ENCODE measurements at places on chromosomes 7 and 10. TPM values are rescaled to one million over a fixed set of nuclear protein-coding genes. Genes with fewer than 3 reads are reported as not detected.

GRCh38 chr10:89337484-89337883 is 9.7 kb downstream of the IFIT3 start:
- peaks cover 3% of the 10 kb centered on the region for H3K27me3 ChIP-seq
- H3K4me3 ChIP-seq: no peak overlapping the region

Gene MOGAT3
- not detected for total RNA-seq

DNA sequence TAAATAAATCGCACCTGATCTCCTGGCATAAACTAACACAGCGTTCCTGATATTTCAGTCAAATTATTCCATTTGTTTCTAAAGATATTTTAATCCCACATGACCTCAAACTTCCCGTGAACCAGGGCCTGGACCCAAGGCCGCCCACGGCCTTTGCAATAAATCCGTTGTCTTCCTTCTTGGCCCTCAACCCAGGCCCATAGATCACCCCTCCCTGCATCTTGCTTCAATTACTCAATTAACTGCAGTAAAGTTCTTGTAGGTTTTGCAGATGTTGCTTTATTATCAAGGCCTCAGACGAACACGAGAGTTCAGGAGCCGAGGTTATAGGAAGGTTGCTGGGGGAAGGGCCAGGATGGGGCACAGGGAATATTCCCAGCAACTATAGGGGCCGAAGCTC is 249.4 kb downstream of the RAB11FIP2 start:
- H3K4me1 ChIP-seq: no peaks in the 10 kb centered on the region
- H3K27me3 ChIP-seq: peaks cover 3% of the 10 kb centered on the region
- no peak for DNase-seq
- H3K36me3 ChIP-seq: no peaks in the 10 kb centered on the region

Gene HTR7
- total RNA-seq: 13.3 TPM

- H3K27ac ChIP-seq: no peak overlapping the region
- H3K27me3 ChIP-seq: peaks cover 2% of the 10 kb centered on the region
- peaks cover 5% of the 10 kb centered on the region for H3K36me3 ChIP-seq
Observed at GRCh38 chr7:43211286-43211685, 98.8 kb downstream of the HECW1 start.

Gene ITIH2
- total RNA-seq: not detected

Gene PARD3
- total RNA-seq: 22.9 TPM

DNA sequence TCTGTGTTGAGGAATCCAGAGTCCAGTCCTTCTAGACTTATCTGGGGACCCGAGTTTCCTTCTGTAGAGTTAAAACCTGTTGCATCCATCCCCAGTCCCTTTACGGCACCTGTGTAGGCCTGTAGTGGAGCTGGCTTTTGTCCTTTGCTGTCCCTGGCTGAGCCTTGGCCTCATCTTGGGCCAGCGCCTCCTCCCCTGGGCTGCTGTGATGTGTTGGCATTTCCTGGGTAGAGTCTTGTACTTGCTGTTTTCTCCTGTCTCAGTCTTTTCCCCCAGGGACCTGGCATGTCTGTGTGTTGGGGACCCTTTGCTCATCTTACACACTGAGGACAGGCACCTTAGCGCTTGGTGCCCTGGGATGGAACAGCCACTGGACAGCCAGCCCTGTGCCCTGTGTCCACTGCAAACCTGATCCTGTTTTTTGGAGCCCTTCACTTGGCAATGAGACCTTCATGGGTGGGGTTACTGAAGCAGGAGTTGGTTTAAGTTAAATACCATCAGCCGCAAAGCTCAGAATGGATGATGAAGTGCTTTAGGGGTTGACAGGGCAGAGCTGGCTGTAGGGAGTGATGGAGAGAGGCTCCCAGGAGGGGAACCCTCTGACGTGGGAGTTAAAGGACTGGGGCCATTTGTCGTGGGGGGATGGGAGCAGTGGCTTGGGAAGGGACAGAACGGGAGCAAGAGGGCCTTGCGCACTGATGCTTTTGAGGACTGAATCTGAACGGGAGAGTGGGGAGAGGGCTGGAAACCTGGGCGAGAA is 50.9 kb downstream of the CUX1 start:
- no peak for DNase-seq
- H3K36me3 ChIP-seq: no peaks in the 10 kb centered on the region
- H3K27ac ChIP-seq: no peak overlapping the region
- H3K4me1 ChIP-seq: peaks cover 25% of the 10 kb centered on the region
- no peak overlapping the region for H3K4me3 ChIP-seq
- peaks cover 1% of the 10 kb centered on the region for H3K27me3 ChIP-seq

- no peak overlapping the region for H3K4me3 ChIP-seq
- no peaks in the 10 kb centered on the region for H3K27me3 ChIP-seq
- DNase-seq: no peak
- peaks cover 17% of the 10 kb centered on the region for H3K36me3 ChIP-seq
- H3K27ac ChIP-seq: no peak overlapping the region
Observed at GRCh38 chr10:84522612-84523462, 194.4 kb downstream of the CCSER2 start.

DNA sequence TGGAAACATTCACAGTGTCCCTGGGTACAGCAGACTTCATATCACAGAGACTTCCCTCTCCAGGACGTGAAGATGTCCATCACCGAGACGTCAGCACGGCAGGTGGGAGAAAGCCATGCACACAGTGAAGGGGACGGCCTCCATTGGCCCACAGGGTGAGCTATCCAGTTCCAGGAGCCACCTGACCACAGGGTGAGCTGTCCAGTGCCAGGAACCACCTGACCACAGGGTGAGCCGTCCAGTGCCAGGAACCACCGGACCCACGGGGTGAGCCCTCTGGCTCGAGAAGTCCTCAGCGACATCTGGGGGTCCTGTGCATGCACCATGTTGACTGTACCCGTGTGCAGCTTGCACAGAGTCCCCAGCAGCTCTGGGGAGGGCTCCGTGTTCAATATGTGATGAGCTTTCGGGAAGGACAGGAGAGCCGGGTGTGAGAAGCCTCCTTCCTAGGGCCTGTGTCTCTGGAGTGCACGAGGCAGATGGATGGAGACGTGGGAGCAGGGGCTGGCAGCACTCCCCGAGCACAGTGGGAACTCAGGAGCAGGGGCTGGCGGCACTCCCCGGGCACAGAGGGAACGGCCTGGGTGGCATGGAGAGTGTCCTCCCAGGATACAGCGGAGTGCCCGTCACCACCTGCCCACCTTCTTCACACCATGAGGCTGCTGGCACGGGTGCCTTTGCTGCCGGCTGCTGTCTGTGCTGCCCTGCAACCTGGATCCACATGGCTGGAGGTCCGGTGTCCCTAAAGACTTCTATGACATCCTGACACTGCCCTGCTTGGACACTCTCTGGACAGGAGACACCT is 616.2 kb downstream of the DNAJB6 start:
- H3K36me3 ChIP-seq: peaks cover 10% of the 10 kb centered on the region
- H3K4me1 ChIP-seq: peaks cover 3% of the 10 kb centered on the region
- no peak overlapping the region for H3K27ac ChIP-seq
- H3K27me3 ChIP-seq: peaks cover 5% of the 10 kb centered on the region

Gene UCN3
- not detected for total RNA-seq

Gene OR2A12
- total RNA-seq: not detected

Gene ITGA8
- 0.93 TPM for total RNA-seq

GRCh38 chr10:66717231-66717981 is 208.4 kb upstream of the LRRTM3 start:
- no peak overlapping the region for H3K4me3 ChIP-seq
- no peaks in the 10 kb centered on the region for H3K27me3 ChIP-seq
- H3K36me3 ChIP-seq: no peaks in the 10 kb centered on the region
- H3K4me1 ChIP-seq: no peaks in the 10 kb centered on the region
- H3K27ac ChIP-seq: no peak overlapping the region

DNA sequence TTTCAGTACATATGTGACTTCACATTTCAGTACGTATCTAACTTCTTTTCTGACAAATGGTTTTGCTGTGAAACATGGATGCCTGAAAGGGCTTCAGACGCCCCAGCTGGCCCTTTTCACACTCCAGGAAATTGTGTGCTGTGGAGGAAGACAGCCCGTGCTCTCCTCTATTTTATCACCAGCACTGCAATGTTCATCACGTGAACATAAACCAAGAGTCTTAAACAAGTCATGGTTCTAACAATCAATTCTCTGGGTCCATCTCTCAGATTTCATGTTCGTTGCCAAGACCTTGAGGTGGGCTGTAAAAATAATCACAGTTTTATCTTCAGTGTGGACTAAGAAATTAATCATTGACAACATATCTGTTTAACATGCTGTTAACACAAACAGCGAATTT is 141.2 kb downstream of the WDR37 start:
- peaks cover 13% of the 10 kb centered on the region for H3K4me1 ChIP-seq
- no peak overlapping the region for H3K27ac ChIP-seq
- H3K36me3 ChIP-seq: no peaks in the 10 kb centered on the region
- H3K27me3 ChIP-seq: peaks cover 2% of the 10 kb centered on the region
- DNase-seq: no peak

Gene LAMB4
- not detected for total RNA-seq

- H3K4me3 ChIP-seq: no peak overlapping the region
- no peaks in the 10 kb centered on the region for H3K36me3 ChIP-seq
- no peak overlapping the region for H3K27ac ChIP-seq
- H3K4me1 ChIP-seq: no peaks in the 10 kb centered on the region
- DNase-seq: no peak
Observed at GRCh38 chr7:14807507-14807906, 95.0 kb downstream of the DGKB start.

Gene WNT2
- not detected for total RNA-seq

DNA sequence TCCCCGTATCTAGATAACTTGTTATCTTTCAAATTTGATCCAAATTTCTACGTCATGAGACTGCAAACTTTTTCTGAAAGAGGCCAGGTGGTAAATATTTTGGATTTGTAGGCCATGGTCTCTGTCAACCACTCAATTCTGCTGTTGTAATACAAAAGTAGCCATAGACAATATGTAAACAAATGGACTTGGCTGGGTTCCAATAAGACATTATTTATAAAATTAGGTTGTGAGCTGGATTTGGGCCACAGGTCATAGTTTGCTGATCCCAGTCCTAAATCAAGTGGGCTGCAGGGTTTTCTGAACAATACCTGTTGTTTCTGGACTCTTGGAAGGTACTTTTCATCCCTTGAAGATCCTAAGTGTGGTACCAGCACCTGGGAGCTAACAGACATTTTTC is 1178.0 kb downstream of the SORCS1 start:
- DNase-seq: no peak
- H3K27ac ChIP-seq: no peak overlapping the region
- peaks cover 6% of the 10 kb centered on the region for H3K27me3 ChIP-seq

Gene AVPI1
- total RNA-seq: 4.5 TPM

DNA sequence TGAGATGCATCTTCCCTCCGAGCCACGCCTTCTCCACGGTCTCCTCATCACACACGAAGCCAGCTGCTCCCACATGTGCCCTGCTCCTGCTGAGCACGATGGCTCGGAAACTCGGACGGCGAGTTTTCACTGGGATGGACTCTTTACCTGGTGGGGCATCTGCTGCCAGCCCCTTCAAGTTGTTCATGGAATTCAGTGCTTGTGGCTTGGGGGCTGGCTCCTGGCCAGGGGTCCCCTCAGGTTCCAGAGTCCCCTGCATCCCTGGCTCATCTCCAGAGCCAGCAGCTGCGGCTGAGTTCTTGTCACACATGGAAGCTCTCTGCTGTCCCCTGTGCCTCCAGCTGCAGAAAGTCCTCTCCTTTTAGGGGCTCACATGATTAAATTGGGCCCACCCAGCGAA is 654.0 kb downstream of the SDK1 start:
- H3K4me3 ChIP-seq: no peak overlapping the region
- H3K36me3 ChIP-seq: peaks cover 9% of the 10 kb centered on the region
- H3K27ac ChIP-seq: peak overlapping the region; percentile 52
- DNase-seq: no peak
- no peaks in the 10 kb centered on the region for H3K4me1 ChIP-seq

DNA sequence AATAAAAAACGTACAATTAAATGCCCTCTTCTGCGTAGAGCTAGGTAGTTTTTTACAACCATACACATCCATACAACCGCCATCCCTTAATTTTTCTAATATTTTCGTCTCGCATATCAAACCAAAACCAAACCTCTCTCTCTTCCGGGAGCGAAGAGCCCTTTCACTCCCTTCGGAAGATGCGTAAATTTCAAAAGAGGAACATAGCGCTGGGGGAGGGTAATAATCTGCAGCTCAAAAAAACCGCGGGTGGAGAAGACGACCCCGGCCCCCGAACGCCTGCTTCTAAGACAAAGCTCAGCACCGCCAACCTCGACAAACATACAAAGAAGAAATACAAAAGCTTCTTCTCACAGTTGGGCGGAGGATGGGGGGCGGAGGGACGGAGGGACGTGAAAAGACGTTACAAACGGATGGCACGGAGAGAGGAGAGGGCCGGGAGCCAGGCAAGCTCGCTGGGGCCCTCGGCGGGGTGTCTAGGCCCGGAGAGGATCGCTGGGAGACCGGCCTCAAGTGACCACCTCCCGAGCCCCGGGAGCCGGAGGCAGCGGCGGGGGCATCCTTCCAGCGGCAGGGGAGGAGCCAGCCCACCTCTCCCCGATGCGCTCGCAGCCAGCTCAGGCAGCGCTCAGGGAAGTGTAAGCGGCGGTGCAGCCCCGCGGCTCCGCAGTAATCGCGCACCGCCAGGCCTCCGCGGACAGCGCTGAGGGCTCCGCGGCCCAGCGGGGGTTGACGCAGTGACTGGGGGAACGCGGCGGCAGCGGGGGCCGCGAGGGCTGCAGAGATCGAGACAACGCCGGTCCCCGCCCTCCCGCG is 851 bp downstream of the MKRN1 start:
- peak overlapping the region; percentile 95 for H3K27ac ChIP-seq
- H3K27me3 ChIP-seq: peaks cover 12% of the 10 kb centered on the region
- no peaks in the 10 kb centered on the region for H3K36me3 ChIP-seq

Gene RTKN2
- 3.2 TPM for total RNA-seq

- no peak overlapping the region for H3K27ac ChIP-seq
- DNase-seq: no peak
- no peaks in the 10 kb centered on the region for H3K27me3 ChIP-seq
- no peak overlapping the region for H3K4me3 ChIP-seq
- H3K36me3 ChIP-seq: no peaks in the 10 kb centered on the region
Observed at GRCh38 chr10:76395251-76395650, 963.8 kb downstream of the LRMDA start.
